Aorta (tissue), 5 donors: ENCODE measurements at places on chromosomes 1 and 21.

GRCh38 chr21:39180429-39181019, 2.7 kb downstream of the PSMG1 start:
- DNase-seq, result no peak

- DNase-seq, result no peak
Observed at GRCh38 chr21:22444990-22445389, 1446.8 kb downstream of the NCAM2 start.

GRCh38 chr1:232538224-232538942, 91.5 kb downstream of the SIPA1L2 start:
- no peak for DNase-seq

DNA sequence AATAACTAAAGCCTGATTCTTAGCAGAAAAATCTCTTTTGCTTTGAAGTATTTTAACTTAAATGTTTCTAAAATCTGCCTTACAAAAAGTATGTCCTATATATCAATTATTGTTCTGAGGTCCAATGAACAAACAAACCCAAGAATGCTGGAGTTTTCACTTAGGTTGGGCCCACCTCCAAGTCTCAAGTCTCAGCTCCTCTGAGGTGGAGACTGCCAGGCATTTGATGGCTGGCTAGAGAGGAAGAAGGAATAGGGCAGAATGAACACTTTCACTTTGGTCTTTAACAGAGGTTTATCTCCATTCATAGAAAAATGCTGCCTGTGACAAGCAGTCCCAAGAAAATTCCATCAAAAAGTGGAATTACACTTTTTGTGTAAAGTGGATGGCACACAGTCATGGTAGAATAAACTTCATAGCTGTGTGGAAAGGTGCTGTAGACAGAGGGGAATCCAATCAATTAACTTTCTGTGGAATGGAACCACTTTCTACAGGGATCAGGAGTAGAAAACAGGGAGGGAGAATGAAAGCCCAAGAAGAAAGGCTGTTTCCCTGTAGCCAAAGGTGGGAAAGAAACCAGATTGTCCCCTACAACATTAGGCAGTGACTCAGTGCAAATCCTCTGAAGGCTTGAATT, 349.4 kb upstream of the RUNX1 start:
- no peak for DNase-seq

DNA sequence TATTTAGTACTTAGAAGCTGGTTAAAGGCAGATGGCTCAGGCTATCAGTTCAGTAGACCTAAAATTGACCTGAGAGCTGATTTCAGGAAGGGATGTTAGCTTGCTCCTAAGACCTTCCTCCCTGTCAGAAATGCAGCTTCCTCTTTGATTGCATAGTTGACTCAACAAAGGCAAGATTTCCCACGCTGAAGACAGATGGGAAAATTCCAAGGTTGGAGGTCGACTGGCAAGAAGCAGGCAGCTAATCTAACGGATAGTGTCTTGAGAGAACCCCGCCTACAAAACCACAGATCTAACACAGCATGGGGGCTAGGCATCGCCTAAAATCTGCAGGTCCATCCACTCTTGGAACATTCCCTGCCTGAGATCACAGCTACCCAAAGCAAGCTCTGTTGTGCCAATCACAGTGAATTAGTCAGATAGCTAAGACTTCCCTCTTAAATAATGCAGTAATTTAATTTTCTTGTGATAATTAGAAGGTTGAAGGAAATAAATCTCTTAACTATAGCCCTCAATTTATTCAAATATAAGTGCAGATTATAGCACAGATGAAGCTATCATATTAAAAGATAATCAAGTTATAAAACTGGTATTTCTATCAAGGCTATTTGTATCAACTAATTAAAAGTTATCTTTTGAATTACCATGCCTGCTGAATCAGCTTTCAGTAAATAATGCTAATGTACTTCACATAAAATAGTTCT, 357.8 kb upstream of the SGIP1 start:
- no peak for DNase-seq

- peak; percentile 77 for DNase-seq
Observed at GRCh38 chr1:184973272-184974055, 844 bp downstream of the NIBAN1 start.

- no peak for DNase-seq
Observed at GRCh38 chr1:108819878-108820277, 37.0 kb downstream of the AKNAD1 start.

DNA sequence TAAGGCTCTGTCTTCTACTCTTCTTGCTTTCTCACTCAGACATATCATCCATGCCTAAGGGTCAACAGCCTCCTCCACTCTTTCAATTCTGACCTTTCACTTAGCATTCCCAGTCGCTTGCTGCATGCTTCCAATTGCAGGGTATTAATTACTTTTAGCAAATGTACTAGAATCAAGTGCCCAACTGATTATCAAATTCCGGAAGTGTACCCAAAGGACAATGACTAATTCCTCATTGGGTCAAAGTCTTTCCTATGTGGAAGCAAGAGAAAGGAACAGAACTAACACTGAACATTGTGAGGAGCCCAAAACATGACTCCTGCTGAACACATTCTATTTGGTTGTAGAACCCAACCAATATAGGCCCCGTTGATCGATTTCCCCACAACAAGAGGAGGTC, 101.8 kb downstream of the APP start:
- DNase-seq, result no peak

- no peak for DNase-seq
Observed at GRCh38 chr1:233293556-233294446, 1.7 kb downstream of the PCNX2 start.

GRCh38 chr21:31503939-31504338, 155.6 kb upstream of the SOD1 start:
- DNase-seq, result peak; percentile 1

- DNase-seq, result no peak
Observed at GRCh38 chr1:71967670-71968069, 314.7 kb downstream of the NEGR1 start.

- no peak for DNase-seq
Observed at GRCh38 chr1:100265562-100265930, 470 bp upstream of the RTCA start.

- DNase-seq, result no peak
Observed at GRCh38 chr1:62601457-62601856, 4.1 kb downstream of the ANGPTL3 start.

GRCh38 chr1:234997896-234998741, 130.5 kb downstream of the TOMM20 start:
- DNase-seq, result peak; percentile 81

DNA sequence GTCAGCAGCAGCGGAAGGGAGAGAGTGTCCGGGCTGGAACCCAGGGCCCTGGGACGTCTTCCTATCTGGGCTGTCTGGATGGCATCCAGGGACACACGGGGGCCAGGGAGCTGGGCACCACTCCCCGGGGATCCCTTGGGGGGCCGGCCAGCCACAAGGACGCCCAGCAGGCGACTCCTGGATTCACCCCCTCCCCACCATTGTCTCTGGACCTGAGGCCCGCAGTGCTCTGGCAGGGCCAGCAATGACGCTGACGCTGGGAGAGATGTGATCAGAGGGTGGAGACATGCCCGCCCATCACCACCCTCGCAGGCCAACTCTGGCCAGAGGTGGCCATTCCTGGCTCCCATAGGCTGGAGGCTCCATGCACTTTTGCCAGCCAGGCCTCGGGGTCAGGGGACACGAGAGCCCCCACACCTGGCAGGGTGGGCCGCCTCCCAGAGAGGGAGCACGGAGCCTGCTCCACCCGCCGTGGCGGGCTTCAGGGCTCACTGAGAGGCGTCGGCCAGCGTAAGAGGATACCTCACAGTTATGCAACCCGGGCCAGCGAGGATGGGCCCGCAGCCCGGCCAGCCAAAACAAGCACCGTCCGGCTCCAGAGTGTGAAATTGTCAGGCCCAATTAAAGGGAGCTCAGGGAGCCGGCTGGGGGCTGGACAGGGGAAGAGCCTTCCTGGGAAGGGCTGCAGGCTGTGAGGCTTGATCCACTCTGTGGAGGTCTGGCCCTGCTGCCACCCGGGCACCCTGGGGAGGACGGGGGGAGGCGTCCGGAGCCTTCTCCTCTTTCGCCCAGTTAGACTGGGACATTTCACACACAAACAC, 10.3 kb downstream of the ACTRT2 start:
- DNase-seq, result no peak

DNA sequence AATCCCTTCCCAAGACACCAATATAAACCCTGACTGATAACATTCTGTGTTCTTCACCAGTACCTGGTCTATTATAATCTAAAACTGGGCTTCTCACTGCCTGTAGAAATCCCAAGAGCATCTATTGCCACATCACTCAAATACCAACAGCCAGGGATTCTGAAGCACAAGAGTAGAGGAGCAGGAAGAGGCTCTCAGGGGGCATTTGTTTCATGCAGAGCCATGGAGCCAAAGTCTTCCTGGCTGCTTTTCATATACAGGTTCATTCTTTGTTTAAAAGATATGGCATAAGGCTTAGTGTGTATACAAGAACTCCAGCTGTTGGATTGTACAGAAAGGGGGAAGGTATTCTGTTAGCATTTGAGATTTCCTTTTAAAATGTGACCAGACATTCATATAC, 38.2 kb upstream of the USH2A start:
- no peak for DNase-seq

DNA sequence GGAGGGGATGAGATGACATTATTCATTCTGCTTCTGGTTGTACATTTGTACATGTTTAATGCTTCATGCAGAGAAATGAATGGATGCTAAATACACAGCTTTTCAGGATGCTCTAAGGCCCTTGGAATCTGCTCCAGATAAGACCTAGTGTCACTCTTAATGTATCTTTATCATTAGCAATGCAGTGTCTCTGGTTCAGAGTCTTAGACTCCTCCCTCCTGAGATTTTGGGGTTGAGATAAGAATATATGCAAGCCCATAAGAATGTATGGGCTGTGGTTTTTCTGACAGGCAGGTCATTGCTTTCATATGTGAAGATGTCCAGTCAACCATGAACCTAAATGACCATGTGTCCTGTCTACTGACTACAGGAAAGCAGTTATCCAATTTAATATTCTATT, 415.5 kb downstream of the RPS6KC1 start:
- no peak for DNase-seq

DNA sequence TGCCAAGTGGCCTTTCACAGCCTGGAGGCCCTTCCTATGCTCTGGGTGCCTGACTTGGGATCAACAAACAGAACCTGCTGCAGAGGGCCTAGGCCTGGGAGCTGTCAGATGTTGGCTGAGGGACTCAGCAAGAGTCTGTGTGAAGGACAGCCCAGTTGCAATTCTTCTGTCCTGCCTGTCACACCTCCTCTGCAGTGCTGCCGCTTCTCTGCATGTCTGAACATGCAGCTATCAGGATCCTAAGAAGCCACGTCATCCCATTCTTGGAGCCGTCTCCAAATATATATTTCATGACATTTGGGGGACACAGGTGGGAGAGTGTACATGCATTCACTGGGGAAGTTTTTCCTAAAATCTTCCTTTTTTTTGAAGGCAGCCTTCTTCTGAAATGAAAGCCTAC, 8.6 kb downstream of the FCAMR start:
- DNase-seq, result no peak

GRCh38 chr1:31182352-31182751, 57.3 kb downstream of the NKAIN1 start:
- DNase-seq, result peak; percentile 83

- peak; percentile 37 for DNase-seq
Observed at GRCh38 chr21:36697060-36697850, 1.7 kb upstream of the SIM2 start.

DNA sequence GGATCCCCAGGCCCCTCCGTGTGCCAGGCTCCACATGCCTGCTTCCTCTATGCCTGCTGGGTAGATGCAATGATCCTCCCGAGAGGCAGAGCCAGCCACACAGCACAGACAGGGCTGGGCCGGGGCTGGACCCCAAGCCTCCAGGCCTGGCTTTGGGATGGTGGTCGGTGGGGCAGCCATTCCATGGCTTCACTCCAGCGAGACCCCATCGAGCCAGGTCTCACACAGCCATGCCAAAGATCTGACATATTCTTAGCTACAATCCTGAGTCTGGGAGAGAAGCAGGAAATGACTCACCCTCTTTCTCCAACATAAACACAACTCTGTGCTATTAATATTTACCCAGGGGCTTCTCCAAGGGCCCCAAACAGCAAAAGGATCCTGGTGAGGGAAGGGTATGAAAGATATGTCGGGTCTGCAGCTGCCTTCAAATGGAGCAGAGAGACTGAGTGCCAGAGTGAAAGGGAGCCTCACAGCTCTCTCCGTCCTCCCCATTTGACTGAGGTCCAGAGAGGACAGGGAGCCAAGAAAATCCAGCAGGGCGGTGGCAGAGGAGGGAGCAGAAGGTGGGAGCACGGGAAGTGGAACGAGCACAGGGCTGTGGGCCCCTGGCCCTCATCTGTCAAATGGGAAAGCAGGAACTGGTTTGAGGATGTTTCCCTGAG, 639.5 kb downstream of the MATN1 start:
- DNase-seq, result no peak

DNA sequence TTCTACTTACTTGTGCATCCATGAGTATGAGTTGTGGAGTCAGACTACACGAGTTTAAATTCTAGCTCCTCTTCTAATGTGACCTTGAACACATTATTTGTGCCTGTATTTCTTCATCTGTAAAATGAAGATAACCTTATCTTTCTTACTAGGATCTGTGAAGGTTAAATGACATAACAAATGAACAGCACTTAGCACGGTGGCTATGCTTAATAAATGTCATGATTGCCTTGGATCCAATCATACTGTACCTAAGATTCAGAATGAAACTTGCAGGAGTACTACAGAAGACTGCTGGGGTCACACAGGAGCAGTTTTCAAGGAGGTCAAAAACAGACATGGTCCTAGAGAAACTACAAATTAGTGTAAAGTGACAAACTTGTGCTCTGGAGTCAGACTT, 22.2 kb upstream of the ALG14 start:
- DNase-seq, result no peak

- no peak for DNase-seq
Observed at GRCh38 chr1:238360474-238360873, 469.8 kb upstream of the ZP4 start.

GRCh38 chr1:84347932-84348555, 46.5 kb downstream of the SAMD13 start:
- DNase-seq, result no peak

- no peak for DNase-seq
Observed at GRCh38 chr21:25626757-25627156, 12.3 kb upstream of the JAM2 start.

- DNase-seq, result no peak
Observed at GRCh38 chr1:35810096-35810881, 2.5 kb downstream of the AGO4 start.

DNA sequence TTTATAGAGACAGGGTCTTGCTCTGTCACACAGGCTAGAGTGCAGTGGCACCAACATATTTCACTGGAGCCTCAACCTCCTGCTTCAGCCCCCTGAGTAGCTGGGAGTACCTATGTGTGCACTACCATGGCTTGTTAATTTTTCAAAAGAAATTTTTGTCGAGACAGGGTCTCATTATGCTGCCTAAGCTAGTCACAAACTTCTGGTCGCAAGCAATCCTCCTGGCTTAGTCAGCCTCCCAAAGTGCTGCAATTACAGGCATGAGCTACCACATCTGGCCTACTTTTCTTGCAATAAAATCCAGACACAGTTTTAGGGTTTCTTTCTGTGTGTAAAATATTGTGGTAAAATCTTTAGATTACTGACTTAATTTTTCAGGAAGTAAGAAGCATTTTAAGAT, 27.9 kb upstream of the NTPCR start:
- DNase-seq, result no peak

DNA sequence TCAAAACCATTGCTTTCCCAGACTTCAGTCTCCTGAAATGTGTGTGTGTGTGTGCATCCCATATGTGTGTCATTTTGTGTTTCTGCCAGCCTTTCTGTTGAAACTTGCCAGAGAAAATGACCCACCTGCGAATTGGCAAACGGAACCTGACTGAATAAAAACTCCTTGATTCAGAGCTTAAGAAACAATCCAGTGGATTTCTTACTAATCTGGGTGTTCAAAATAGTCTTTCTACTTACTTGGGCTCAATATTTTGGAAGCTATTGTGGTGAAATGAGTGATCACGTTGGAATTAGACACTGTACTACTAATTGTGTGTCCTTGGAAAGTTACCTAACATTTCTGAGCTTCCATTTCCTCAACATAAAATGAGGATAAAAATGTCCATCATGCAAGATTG, 138.9 kb upstream of the ERG start:
- DNase-seq, result no peak
